ENCODE measurements at places on chromosomes 4 and X. TPM values are rescaled to one million over a fixed set of nuclear protein-coding genes. Genes with fewer than 3 reads are reported as not detected.

- H3K27me3 ChIP-seq: no peaks in the 10 kb centered on the region
- H3K36me3 ChIP-seq: no peaks in the 10 kb centered on the region
- peaks cover 50% of the 10 kb centered on the region for H3K4me1 ChIP-seq
- H3K27ac ChIP-seq: peak within 1 kb of the TSS; percentile 74
Observed at GRCh38 chr4:88007304-88008121, at the start of gene PKD2. TSS of gene PKD2 (plus strand) at chr4:88007635. CDS start at chr4:88007734, 99 bp downstream.

- no peaks in the 10 kb centered on the region for H3K27me3 ChIP-seq
- H3K4me1 ChIP-seq: no peaks in the 10 kb centered on the region
- H3K36me3 ChIP-seq: no peaks in the 10 kb centered on the region
- no peak for DNase-seq
- no peak overlapping the region for H3K27ac ChIP-seq
- H3K4me3 ChIP-seq: no peak overlapping the region
Observed at GRCh38 chrX:79336869-79337815, 30.0 kb downstream of the ITM2A start.

DNA sequence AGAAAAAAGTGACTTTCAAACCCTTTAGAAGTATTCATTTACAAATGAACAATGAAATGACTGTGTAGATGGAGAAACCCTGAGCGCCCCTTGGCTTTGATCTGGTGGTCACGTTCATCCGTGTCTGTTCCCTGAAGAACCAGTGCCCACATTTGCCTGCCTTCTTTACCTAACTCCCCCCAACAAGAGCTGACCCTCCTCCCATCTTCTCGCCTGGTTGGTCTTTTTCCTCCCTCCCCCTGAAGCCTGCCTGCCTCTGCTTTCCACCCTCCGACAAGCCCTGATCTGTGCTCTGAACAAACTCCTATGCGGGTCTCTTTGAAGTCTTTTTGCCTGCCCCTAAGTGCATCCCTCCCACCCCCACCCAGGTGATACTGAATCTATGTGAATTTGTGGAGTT is 18.5 kb downstream of the TBL1X start:
- no peaks in the 10 kb centered on the region for H3K36me3 ChIP-seq
- no peak overlapping the region for H3K27ac ChIP-seq
- DNase-seq: no peak
- H3K4me3 ChIP-seq: no peak overlapping the region
- H3K4me1 ChIP-seq: no peaks in the 10 kb centered on the region

- peaks cover 22% of the 10 kb centered on the region for H3K27me3 ChIP-seq
- H3K27ac ChIP-seq: no peak overlapping the region
- H3K36me3 ChIP-seq: no peaks in the 10 kb centered on the region
- H3K4me3 ChIP-seq: no peak overlapping the region
- H3K4me1 ChIP-seq: no peaks in the 10 kb centered on the region
Observed at GRCh38 chr4:11423465-11423864, 5.2 kb downstream of the HS3ST1 start.

DNA sequence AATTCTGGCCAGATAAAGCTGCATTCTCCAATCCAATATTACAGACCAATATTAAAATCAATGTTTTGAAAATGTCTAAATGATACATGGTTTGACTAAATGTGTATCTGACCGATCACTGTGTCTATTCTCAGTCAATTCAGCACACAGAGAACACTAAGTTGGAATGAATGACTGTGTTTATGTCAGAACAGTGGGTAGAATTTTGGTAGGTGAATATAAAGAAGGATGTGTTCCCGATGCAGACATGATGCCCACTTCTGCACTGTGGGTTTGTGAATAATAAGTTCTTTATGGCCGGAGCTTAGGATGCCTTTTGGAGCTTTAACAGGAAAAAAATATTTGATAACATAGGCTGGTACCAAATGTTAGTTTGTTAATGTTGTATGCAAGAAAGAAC is 113.2 kb upstream of the GIMD1 start:
- no peaks in the 10 kb centered on the region for H3K4me1 ChIP-seq
- no peaks in the 10 kb centered on the region for H3K27me3 ChIP-seq
- no peak overlapping the region for H3K4me3 ChIP-seq
- no peak overlapping the region for H3K27ac ChIP-seq

The CORIN gene
- 0.88 TPM for total RNA-seq

The GEMIN8 gene
- 17.0 TPM for total RNA-seq

The LRP2BP gene
- 1.4 TPM for total RNA-seq

The DGKK gene
- total RNA-seq: not detected

The POU3F4 gene
- total RNA-seq: not detected

The NUP54 gene
- 51.9 TPM for total RNA-seq

The AREG gene
- total RNA-seq: under 0.01 TPM

The GAGE12H gene
- total RNA-seq: not detected

The ADGRL3 gene
- not detected for total RNA-seq

The SEPTIN6 gene
- 9.1 TPM for total RNA-seq
